ENCODE measurements at places on chromosomes 6 and 20.

- no peak overlapping the region for H3K27ac ChIP-seq
- DNase-seq: no peak
- no peaks in the 10 kb centered on the region for H3K27me3 ChIP-seq
These were observed 141.1 kb upstream of the AFDN start for GRCh38 chr6:167685654-167686053.

- H3K4me1 ChIP-seq: peaks cover 5% of the 10 kb centered on the region
- peak; percentile 32 for DNase-seq
- H3K36me3 ChIP-seq: no peaks in the 10 kb centered on the region
- H3K27ac ChIP-seq: no peak overlapping the region
These were observed 327.5 kb upstream of the EPHA7 start for GRCh38 chr6:93746892-93747291.

DNA sequence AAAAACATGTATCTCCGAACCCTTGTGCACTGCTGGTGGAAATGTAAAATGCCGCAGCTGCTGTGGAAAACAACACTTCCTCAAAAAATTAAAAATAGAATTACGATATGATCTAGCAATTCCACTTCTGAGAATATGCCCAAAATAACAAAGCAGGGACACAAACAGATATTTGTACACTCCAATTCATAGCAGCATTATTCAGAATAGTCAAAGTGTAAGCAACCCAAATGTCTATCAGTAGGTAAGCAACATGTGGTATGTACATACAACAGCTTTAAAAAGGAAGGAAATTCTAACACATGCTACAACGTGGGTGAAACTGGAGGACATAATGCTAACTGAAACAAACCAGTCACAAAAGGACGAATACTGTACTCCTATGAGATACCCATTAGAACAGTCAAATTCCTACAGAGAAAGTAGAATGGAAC lies 5.7 kb upstream of the RAB5IF start:
- no peak for DNase-seq
- no peaks in the 10 kb centered on the region for H3K27me3 ChIP-seq
- H3K27ac ChIP-seq: no peak overlapping the region
- no peaks in the 10 kb centered on the region for H3K36me3 ChIP-seq
- no peaks in the 10 kb centered on the region for H3K4me1 ChIP-seq

- no peak overlapping the region for H3K27ac ChIP-seq
- peaks cover 14% of the 10 kb centered on the region for H3K27me3 ChIP-seq
- no peak overlapping the region for H3K4me3 ChIP-seq
- no peaks in the 10 kb centered on the region for H3K36me3 ChIP-seq
These were observed 15.5 kb downstream of the GNAS-AS1 start for GRCh38 chr20:58835231-58835630.

- H3K36me3 ChIP-seq: no peaks in the 10 kb centered on the region
- no peaks in the 10 kb centered on the region for H3K4me1 ChIP-seq
- H3K27me3 ChIP-seq: no peaks in the 10 kb centered on the region
- no peak for DNase-seq
These were observed 54.1 kb upstream of the EXOC2 start for GRCh38 chr6:747028-747427.

GRCh38 chr6:33578588-33579011 lies 1.5 kb downstream of the BAK1 start:
- no peak overlapping the region for H3K4me3 ChIP-seq
- no peaks in the 10 kb centered on the region for H3K36me3 ChIP-seq

GRCh38 chr20:6802227-6802626 lies 34.7 kb downstream of the BMP2 start:
- no peaks in the 10 kb centered on the region for H3K36me3 ChIP-seq
- no peaks in the 10 kb centered on the region for H3K27me3 ChIP-seq
- H3K27ac ChIP-seq: no peak overlapping the region
- H3K4me3 ChIP-seq: no peak overlapping the region

- H3K27ac ChIP-seq: no peak overlapping the region
- H3K36me3 ChIP-seq: no peaks in the 10 kb centered on the region
- peaks cover 10% of the 10 kb centered on the region for H3K27me3 ChIP-seq
- no peak overlapping the region for H3K4me3 ChIP-seq
- H3K4me1 ChIP-seq: no peaks in the 10 kb centered on the region
- DNase-seq: no peak
These were observed 54.5 kb downstream of the TMEM242 start for GRCh38 chr6:157268835-157269234.

- DNase-seq: peak; percentile 40
- no peaks in the 10 kb centered on the region for H3K36me3 ChIP-seq
- no peak overlapping the region for H3K4me3 ChIP-seq
These were observed 43.2 kb upstream of the TBC1D7 start for GRCh38 chr6:13371421-13372072.

- no peaks in the 10 kb centered on the region for H3K36me3 ChIP-seq
- no peak overlapping the region for H3K27ac ChIP-seq
- H3K4me3 ChIP-seq: no peak overlapping the region
- no peaks in the 10 kb centered on the region for H3K27me3 ChIP-seq
- no peak for DNase-seq
These were observed 7.5 kb downstream of the MRPL14 start for GRCh38 chr6:44119704-44120262.

DNA sequence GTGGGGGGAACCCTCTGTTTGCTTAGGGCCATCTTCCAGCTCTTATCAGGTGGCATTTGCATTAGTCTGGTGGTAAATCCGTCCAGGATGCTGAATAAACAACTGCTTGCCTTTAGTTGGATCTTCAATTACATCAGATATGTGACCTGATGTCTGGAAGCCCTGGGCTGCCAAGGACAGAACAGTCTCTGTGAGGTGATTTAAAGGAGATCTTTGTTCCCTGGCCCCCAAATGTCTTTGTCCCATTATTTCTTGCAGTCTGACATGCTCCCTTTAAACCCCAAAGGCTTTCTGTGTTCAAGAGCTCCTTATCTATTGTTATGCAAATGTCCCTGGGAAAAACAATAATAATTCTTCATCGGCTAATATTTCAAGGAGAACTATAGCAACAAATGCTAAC lies 84.6 kb upstream of the SPTLC3 start:
- DNase-seq: peak; percentile 53
- H3K36me3 ChIP-seq: no peaks in the 10 kb centered on the region
- H3K4me1 ChIP-seq: peaks cover 15% of the 10 kb centered on the region
- no peaks in the 10 kb centered on the region for H3K27me3 ChIP-seq
- no peak overlapping the region for H3K4me3 ChIP-seq

GRCh38 chr6:132813173-132813856 lies 1.1 kb upstream of the RPS12 start:
- H3K36me3 ChIP-seq: peaks cover 13% of the 10 kb centered on the region
- no peak overlapping the region for H3K27ac ChIP-seq
- peaks cover 20% of the 10 kb centered on the region for H3K4me1 ChIP-seq
- H3K4me3 ChIP-seq: peak overlapping the region; percentile 82
- DNase-seq: peak; percentile 69

DNA sequence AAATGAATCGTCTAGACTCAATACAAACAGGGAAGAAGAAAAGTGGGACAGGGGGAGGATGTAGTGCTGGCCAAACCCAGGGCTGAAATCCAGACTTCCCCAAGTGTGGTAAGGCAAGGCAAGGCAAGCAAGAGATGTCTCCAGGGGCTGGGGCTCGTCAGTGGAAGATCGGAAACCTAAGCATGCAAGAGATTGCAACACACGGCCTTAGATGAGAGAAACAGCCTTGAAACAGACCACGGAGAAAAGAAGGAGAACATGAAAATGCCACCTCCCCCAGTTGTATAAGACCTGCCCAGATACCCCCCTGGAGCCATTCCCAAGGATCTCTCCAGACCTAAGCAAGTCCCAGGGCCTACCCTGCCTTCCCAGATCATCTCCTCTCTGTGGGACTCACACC lies 20.0 kb downstream of the VEGFA start:
- H3K27me3 ChIP-seq: no peaks in the 10 kb centered on the region
- no peaks in the 10 kb centered on the region for H3K4me1 ChIP-seq
- H3K4me3 ChIP-seq: no peak overlapping the region
- no peaks in the 10 kb centered on the region for H3K36me3 ChIP-seq
- no peak for DNase-seq
- H3K27ac ChIP-seq: no peak overlapping the region

GRCh38 chr6:885051-885590 lies 192.2 kb upstream of the EXOC2 start:
- H3K27me3 ChIP-seq: no peaks in the 10 kb centered on the region
- H3K36me3 ChIP-seq: no peaks in the 10 kb centered on the region
- no peak overlapping the region for H3K27ac ChIP-seq
- no peaks in the 10 kb centered on the region for H3K4me1 ChIP-seq
- H3K4me3 ChIP-seq: no peak overlapping the region

DNA sequence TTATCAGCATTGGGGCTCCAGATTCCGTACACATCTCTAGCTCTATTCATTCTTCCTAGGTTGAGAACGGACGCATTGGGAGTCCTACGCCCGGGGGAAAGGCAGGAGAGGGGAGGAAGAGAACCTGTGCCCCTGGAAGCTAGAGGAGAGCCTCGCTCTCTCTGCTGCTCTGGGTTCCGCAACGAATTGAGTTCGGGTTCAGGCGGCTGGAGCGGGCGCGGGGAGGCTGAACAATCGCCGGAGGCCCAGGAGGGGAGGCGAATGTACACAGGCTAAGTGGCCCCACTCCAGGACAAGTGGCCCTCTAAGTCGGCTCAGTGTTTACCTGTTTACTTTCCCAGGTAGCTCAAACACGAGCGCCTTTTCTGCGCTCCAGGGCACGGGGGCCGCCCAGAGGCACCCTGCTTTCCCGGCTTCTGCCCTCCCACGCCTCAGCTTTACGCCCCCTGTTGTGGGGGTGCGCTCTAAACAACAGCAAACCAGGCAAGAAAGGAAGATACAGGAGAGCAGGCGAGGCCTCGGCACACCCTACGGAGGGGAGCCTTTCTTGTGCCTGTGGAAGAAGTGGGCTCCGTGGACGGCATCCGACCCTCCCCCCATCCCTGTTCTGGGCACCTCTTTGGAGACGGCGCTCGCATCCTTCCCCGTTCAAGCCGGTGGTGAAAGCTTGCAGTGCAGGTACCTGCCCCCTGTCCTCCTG lies 4.6 kb upstream of the NKX2-2 start:
- no peaks in the 10 kb centered on the region for H3K36me3 ChIP-seq
- H3K27me3 ChIP-seq: peaks cover 100% of the 10 kb centered on the region
- H3K4me1 ChIP-seq: peaks cover 73% of the 10 kb centered on the region

GRCh38 chr20:9758752-9759151 lies 80.1 kb downstream of the PAK5 start:
- H3K36me3 ChIP-seq: no peaks in the 10 kb centered on the region
- H3K4me1 ChIP-seq: no peaks in the 10 kb centered on the region
- DNase-seq: peak; percentile 7
- H3K27me3 ChIP-seq: no peaks in the 10 kb centered on the region
- no peak overlapping the region for H3K4me3 ChIP-seq

DNA sequence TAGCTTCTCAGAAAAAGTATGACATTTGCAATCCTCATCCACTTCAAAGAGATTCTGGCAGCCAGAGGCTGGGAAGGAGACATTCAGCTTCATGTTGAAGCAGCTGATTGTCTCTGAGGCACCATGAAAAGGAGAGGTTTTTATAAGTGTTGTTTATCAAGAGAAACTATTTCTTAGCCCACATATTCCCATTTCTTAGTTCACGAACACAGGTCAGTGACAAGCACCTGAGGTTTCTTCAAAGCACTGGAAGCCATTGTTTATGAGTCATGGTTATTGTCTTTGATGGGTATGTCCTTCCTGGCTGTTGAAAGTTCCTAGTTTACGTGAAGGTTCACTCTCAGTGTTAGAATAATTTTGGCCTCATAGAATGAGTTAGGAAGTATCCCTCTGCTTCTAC lies 3.0 kb upstream of the DDX43 start:
- H3K36me3 ChIP-seq: no peaks in the 10 kb centered on the region
- peaks cover 4% of the 10 kb centered on the region for H3K27me3 ChIP-seq
- H3K27ac ChIP-seq: no peak overlapping the region
